Fibroblast of villous mesenchyme (primary cell): ENCODE measurements at places on chromosomes 16 and 17.

DNA sequence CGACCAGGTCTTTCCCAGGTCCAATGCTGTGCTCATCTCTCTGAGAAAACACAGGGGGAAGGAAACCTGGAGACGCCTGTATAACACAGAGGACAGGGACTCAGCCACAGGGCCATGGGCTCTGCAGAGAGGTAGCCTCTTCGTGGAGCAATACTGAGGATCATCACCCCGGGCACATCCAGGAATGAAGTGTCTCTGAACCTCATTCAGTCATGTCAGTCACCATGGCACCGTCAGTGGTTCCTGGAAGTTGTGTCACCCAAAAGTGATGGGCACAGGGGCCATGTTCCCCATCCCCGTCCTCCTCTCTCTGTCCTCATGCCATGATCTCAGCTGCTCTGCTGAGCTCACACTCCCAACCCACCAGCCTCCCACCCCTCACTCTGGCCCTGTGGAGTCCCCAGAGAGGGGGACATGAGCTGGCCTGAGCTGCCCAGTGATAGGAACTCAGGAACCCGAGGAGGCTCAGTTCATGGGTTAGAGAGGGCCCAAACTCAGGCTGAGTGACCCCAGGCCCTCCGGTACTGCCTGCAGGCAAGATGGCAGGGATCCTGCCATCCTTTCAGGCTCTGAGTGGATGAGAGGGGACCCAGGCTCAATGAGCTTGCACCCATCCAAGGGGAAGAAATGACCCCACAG is 53.4 kb downstream of the PITPNM3 start:
- DNase-seq: no peak

GRCh38 chr16:49788986-49789385 is 66.9 kb downstream of the ZNF423 start:
- no peak for DNase-seq

GRCh38 chr16:49498666-49499413 is 125.2 kb downstream of the C16orf78 start:
- no peak for DNase-seq

GRCh38 chr16:85428899-85429775 is 184.0 kb upstream of the GSE1 start:
- DNase-seq: no peak

DNA sequence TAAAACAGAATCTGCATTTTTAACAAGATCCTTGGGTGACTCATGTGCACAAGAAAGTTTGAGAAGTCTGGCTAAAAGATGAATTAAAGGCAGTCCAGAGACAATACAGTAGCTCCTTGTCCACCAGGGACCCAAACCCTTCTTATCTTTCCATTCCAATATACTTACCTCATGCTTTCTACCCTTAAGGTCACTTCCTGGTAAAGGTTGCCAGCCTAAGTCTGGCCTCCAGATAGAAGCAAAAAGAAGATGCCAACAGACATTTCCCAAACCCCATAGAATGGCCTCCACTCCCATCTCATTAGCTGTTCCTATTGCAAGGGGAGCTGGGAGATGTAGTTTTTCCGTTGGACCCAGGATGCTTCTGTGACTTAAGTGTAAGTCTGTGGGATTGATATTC is 101.4 kb upstream of the XYLT1 start:
- DNase-seq: no peak

- DNase-seq: peak; percentile 26
These were observed 1.3 kb downstream of the SLC43A2 start for GRCh38 chr17:1627182-1627981.

DNA sequence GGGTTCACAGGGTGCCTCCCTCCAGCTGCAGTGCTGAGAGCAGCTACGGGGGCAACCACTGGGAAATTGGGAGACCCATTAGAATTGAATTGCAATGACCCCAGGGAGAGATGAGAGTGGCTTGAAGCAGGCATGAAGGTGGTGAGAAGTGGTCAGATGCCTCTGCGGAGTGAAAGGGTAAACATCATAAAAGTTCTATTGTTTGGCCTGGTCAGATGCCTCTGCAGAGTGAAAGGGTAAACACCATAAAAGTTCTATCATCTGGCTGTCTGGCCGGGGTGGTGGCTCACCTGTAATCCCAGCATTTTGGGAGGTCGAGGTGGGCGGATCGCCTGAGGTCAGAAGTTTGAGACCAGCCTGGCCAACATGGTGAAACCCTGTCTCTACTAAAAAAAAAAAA is 53.5 kb downstream of the TNFRSF13B start:
- no peak for DNase-seq

GRCh38 chr17:3610523-3610922 is 1.3 kb upstream of the TRPV1 start:
- no peak for DNase-seq

- no peak for DNase-seq
These were observed 93.9 kb downstream of the STH start for GRCh38 chr17:46092991-46093390.

DNA sequence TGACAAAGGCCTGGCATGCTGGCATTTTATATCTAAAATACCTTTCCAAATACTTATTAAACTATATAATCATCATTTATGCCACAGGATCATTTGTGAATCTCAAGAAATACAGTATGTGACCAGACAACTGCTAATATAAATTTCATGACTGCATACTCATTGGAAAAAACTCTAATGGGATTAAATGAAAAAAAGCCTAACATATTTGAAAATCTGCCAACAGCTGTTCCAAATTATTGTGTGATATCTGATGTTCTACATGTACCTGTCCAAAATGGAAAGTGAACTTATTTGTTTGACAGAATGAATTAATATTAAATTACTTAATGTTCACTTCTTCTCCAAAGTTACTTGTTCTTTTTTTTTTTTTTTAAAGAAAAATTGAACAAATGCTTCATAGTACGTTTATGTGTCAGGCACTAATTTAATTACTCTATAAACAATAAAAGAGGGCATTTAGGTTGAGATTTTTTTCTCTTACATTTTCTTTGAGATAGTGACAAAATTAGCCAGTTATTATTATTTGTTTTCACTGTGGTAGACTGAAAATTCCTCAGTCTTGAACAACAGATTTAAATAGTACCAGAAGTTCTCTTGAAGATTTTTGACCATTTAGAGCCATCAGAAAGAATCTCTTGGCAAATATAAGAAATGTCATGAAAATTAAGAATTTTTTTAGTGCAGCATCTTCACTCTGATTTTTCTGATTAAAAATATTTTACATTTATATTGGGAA is 114.0 kb downstream of the FTO start:
- peak; percentile 39 for DNase-seq

DNA sequence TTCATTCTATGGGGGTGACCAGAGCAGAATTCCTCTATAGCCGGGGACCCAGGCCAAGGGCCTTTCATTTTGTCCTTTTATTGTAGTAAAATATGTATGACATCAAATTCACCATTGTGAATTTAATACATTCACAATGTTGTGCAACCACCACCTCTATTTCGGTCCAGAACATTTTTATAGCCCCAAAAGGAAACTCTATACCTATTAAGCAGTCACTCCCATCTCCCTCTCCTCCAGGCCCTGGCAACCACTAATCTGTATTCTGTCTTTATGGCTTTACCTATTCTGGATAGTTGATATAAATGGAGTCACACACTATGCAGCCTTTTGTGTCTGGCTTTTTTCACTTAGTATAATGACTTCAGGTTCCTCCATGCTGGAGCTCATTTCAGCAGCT is 9.7 kb upstream of the TNS4 start:
- peak; percentile 31 for DNase-seq

- DNase-seq: peak; percentile 53
These were observed 96.0 kb downstream of the YPEL2 start for GRCh38 chr17:59427425-59427921.

GRCh38 chr16:4494746-4495490 is 18.7 kb downstream of the HMOX2 start:
- peak; percentile 66 for DNase-seq

DNA sequence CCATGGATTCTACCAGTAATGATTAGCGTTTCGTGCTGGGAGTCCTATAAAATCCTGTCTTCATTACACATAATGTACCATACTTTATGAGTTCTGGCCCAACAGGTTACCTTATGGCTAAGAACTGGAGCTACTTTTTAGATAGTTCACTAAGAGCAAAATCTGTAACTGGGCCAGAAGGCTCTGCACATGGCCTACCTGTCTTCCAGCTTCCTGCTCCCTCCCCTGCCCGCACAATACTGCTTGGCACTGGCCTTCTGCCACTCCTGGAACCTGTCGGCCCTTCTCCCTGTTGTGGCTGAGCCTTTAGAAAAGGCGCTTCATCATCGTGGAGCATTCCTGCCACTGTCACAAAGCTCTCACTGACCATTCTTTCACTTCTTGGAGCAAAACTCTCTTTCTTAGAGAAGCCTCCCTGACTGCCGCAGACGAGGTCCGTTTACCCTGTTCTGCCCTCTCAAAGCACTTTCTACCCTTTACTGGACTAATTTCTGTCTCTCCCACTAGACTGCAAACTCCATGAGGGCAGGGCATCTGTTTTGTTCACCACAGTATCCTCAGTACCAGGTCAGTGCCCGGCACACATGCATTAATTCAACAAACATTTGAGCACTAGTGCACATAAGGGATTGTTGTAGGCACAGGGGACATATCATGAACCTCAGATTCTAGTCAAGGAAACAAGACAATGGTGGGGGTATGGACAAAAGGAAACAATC is 116.5 kb downstream of the PARN start:
- DNase-seq: no peak

- DNase-seq: peak; percentile 65
These were observed 102.2 kb downstream of the TRIM37 start for GRCh38 chr17:59004338-59005111.

GRCh38 chr16:14418795-14419225 is 211.2 kb downstream of the PARN start:
- peak; percentile 53 for DNase-seq

GRCh38 chr17:59760160-59760559 is 52.7 kb downstream of the VMP1 start:
- DNase-seq: no peak

- no peak for DNase-seq
These were observed 456.9 kb downstream of the TOX3 start for GRCh38 chr16:52090080-52090479.

DNA sequence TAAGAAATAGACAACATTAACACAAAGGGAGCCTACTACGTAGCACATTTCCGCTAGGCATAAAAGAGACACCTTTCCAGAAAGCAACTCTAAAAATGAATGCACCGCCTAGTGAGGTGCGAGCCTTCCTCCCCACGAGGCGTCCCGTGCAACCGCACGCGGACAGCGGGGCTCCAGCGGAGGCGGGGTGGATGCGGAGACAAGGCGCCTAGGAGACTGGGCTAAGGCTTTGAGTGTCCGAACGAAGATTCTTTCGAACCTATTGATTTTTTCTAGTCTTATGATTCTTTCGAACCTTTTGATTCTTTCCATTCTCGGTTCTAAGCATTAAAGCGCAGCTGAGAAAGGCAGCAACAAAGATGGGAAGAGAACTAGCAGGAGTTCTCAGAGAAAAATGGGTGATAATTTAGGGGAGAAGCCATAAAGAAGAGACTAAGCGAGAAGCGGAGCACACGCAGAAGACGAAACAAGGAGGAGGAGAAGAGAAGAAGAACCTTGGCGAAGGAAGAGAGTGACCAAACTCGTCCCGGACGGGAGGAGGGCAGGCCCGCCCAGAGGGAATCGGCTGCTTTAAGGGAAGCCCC is 394 bp upstream of the CPD start:
- no peak for DNase-seq

DNA sequence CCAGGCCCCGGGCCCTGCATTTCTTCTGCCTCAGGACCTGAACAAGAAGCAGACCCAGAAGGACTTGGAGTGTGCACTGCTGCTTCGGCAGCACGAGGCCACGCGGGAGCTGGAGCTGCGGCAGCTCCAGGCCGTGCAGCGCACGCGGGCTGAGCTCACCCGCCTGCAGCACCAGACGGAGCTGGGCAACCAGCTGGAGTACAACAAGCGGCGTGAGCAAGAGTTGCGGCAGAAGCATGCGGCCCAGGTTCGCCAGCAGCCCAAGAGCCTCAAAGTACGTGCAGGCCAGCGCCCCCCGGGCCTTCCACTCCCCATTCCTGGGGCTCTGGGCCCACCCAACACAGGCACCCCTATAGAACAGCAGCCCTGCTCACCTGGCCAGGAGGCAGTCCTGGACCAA is 9.2 kb downstream of the HIRIP3 start:
- no peak for DNase-seq

- peak; percentile 26 for DNase-seq
These were observed 96.6 kb downstream of the CYB561 start for GRCh38 chr17:63349478-63350000.

DNA sequence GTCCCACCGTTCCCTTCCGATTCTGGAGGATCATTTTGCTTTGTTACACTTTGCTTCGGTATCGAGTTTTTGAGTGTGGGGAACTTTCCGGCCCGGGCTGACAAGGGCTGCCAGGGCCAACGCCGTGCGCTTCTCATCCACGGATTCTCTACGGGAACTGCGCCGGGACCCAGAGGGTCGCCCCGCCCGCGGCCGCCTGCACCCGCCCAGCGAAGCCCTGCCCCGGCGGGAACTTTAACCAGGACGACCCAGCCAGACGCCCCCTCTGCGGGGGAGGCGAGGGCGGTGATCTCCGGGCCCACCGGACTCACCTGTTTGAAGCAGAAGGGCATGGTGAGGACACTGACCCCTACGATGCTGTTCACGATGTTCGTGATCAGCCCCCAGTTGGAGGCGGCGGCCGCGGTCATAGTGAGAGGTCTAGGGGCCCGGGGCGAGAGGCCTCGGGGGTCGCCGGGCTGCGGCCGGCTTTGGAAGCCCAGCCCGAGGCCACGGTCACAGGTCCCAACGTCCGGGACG is 536 bp downstream of the SLC38A10 start:
- DNase-seq: peak; percentile 27

GRCh38 chr16:27199736-27200135 is 3.6 kb upstream of the KDM8 start:
- DNase-seq: peak; percentile 7

DNA sequence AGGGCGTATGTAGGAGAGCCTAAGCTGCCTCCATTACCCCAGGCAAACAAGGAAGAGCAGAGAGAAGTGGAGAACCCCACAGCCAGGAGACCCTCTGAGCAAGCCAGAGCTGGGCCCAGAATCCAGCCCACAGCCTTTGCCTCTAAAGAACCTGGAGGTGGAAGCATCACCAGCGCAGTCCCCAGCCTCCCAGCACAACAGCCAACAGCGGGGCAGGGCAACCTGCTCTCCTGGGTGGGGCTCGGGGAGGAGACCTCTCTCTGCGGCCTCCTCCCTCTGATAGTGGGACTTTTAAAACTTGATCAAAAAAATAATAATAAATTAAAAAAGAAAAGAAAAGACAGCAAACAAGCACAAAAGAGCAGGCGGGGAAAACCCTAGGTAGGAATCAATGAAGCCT is 45.9 kb downstream of the AXIN2 start:
- no peak for DNase-seq

GRCh38 chr17:59825533-59826322 is 67.0 kb downstream of the TUBD1 start:
- DNase-seq: peak; percentile 88

DNA sequence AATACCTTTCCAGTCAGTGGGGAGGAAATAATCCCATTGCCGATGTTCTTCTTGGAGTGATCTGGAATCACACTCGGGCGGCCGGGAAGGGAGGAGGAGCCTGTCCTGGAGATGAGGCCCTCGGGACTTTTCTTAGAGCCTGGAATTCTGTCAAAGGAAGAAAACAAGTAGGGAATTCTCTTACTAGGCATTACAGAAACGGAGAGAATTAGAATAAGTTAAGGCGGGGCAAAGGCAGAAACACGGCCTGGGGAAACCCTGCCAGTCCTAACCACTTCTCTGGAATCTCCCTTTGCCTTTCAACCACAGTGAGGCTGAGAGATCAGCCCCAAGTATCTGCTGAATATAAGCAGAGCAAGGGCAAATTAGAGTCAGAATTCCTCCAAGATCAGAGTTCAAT is 27.8 kb downstream of the USP36 start:
- no peak for DNase-seq

GRCh38 chr17:40510328-40510648 is 8.9 kb upstream of the TNS4 start:
- DNase-seq: no peak

GRCh38 chr17:73815474-73815873 is 171.2 kb upstream of the SDK2 start:
- no peak for DNase-seq
